Mesendoderm (in vitro differentiated cells): ENCODE measurements at places on chromosomes 1 and 21.

GRCh38 chr1:95742591-95743089, 508.6 kb downstream of the RWDD3 start:
- peak; percentile 61 for DNase-seq

GRCh38 chr1:163703794-163704193, 382.0 kb downstream of the NUF2 start:
- no peak for DNase-seq

DNA sequence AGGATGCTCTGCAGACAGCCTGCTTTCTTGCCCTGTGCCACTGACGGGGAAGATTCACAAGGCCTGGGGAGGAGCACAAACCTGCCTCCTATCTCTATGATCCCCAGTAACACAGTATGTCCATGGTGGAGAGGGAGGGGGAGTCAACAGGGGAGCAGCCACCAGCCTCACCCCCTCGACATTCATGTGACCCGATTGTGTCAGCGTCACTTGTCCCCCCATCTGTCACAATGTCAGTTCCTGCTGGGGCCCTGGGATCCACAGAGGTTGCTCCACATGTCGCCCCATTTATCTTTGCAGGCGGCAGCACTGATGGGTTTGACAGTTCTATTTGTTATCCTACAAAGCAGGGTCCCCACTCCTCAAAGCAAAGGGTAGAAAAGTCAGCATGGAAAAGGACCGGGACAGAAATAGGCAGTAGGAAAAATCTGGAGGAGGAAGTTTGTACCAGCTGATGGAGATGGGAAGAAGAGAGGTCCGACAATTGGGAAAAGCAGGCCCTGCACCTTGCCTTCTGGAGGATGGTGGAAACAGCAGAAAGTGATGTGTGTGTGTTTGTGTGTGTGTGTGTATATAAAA, 130.9 kb downstream of the SEC16B start:
- DNase-seq, result no peak

DNA sequence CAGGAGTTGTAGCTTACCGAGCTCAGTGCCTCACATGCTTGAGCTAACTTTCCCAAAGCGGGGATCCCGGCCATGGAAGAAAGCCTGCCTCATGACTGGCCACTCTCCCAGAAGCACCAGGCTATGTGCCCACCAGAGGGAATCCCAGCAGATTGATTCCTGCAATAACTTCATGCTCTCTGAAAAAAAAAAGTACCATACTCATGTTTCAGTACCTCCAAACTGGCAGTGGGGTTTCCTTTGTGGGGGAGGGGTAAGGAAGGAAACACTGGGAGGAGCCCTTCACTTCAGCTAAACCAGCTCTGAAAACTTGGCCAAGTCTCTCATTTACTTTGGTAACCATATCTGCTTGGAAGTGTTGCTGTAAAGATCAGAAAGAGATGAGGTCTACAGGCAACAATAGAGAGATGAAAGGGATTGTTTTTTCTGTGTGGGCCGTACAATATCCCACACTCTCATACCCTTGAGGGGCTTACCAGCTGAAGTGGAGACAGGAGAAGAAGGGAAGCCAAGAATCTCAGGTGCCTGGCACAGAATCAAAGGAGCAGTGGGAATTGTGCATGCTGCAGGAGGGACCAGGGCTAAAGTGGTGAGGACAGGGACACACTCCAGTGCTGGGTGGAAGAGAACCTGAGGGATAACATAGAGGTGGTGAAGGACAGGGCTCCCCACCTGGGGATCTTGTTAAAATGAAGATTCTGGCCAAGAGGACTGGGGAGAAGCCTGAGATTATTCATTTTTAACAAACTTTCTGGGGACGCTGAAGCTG, 42.4 kb upstream of the TACSTD2 start:
- DNase-seq, result no peak

DNA sequence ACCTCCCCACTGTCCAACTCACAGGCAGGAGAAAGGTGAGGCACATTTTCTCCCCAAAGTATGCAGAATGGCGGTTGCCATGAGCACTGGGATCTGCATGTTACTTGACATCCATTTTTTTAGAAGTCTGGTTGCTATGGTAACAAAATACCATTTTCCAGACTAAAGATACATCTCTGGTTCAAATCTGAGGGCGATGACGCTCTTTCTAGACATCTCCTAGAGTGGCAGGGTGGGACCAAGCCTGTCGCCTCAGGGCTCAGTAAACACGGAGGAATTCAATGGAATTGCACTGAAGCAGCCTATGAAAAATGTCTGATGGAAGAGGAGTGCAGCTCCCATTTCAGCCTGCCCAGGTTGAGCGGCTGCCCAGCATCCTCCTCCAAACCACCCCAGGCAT, 21.5 kb upstream of the FAM43B start:
- no peak for DNase-seq

DNA sequence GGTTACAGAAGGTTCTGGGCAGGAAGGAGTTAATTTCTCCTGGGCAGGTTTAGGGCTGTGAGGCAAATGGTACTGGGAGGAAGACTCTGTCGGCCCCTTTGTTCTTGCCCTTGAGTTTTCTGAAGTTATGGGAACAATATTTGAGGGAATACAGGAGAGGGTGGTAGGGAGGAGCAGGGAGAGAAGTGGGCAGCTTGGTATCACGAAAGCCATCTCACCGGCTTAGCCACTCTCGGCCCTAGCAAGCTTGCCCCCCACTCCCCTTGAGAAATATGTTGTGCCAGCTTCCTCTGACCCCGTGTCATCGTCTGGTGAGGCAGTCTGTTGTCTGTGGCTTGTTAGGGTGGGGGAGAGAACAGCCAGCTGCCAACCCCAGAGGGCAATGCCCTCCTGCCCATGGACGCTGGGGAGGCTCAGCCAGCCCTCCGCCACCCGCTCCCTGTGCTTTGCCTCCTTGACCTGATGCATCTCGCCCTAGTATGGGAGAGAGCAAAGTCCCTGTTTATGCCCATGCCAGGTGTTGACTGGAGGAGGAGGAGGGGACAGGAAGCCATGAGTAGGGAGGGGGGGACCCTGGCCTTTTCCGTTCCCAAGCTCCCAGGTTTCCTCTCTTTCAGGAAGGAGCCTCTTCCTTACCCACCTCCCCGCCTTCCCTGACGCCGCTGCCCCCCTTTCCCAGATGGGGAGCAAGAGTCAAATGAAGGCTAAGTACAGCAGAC, 1.2 kb downstream of the EFNA1 start:
- DNase-seq, result peak; percentile 59

DNA sequence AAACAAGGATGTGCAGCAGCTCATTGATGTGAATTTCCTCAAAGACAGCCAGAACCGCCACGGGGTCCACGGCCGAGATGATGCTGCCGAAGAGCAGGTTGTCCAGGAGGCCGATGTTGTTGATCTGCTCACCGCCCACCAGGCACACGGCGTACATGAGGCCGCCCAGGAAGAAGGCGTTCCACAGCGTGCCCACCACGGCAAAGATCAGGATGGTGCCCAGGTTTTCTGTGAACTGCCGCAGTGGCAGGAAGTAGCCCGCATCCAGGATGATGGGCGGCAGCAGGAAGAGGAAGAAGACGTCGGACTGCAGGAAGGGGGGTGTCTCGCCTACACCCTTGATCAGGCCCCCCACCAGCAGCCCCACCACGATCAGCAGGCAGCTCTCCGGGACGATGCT, 41.1 kb downstream of the SLC9A1 start:
- no peak for DNase-seq

- peak; percentile 88 for DNase-seq
Measured at GRCh38 chr1:175918364-175918801, 175.0 kb upstream of the TNR start.

DNA sequence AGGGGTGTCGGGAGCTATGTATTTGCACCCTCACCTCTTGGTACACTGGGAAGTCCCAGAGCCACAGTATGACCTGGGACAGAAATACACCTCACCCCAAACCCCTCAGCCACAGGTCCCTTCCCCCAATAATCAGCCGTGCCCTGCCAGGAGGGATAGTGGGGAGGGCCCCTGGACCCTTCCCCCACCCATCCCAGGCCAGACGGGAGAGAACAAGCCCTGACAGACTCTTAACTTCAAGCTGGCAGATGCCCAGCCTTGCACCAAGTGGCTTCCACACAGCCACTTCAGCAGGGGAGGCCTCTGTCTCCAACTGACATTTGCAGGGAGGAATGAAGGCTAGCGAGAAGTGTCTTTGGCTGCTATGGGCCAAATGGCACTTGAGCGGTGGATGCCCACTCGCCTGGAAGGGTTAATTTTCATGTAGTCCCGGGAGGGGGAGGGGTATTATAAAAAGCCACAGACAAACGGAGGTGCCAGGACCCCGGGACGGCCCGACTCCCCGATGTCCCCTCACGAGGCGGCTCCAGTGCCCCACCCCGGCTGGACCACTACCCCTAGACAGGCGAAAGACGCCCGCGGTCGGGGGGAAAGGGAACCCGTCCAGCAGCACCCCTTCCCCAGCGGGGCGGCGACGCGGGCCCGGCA, 495 bp downstream of the SYNC start:
- no peak for DNase-seq

GRCh38 chr1:165942927-165943597, 115.6 kb downstream of the UCK2 start:
- DNase-seq, result peak; percentile 83

- no peak for DNase-seq
Measured at GRCh38 chr1:58710190-58711085, 10.6 kb upstream of the MYSM1 start.

- DNase-seq, result peak; percentile 70
Measured at GRCh38 chr1:214337511-214337910, 56.6 kb downstream of the SMYD2 start.

- DNase-seq, result no peak
Measured at GRCh38 chr21:32197896-32198295, 81.0 kb downstream of the MIS18A start.

- no peak for DNase-seq
Measured at GRCh38 chr1:247301176-247301540, 30.5 kb downstream of the ZNF496 start.

- DNase-seq, result no peak
Measured at GRCh38 chr1:185137896-185138545, 18.7 kb downstream of the TRMT1L start.

- DNase-seq, result no peak
Measured at GRCh38 chr1:80447526-80447925, 1353.2 kb upstream of the ADGRL2 start.

GRCh38 chr1:50822035-50822776, 137.9 kb downstream of the FAF1 start:
- DNase-seq, result no peak

- no peak for DNase-seq
Measured at GRCh38 chr1:40389871-40390560, 16.5 kb downstream of the SMAP2 start.

DNA sequence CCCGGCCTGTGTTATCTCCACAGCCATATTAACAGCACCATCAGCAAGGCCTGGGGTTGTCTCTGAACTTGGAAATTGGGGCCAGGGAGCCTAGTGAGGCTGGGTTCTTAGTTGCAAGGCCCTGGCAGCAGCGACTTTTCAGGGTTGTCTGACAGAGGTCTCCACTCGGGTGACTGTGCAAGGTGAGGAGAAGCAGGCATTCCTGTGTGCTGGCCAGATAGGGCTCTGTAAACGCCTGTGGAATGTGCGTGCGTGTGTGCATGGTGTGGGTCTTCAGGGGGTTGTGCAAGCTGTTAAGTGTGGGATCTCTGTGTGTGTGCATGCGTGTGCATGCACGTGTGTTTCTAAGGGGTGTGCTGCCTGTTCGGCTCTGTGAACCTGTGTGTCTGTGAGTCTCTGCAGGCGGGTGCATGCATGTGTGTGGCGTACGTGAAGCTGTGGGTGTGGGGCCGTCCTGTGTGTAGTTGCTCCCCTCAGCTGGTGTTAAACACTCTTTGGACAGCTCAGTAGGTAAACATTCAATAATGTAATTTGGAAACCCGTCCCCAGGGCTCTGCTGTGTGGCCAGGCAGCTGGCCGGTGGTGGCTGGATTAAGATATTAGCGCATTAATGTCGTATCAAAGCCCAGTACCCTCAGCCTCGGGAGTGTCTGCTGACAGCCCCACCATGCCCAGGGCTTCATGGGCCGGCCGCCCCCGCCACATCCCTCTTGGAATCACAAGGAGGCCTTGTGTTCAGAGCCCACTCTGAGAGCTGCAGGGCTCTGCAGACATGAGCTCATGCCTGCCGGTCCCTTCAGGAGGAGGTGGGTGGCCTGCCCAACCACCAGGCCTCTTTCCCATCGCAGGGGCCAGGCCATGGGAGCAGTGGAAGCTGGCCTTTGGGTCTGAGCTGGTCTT, 189.9 kb downstream of the FOXD2 start:
- DNase-seq, result no peak

DNA sequence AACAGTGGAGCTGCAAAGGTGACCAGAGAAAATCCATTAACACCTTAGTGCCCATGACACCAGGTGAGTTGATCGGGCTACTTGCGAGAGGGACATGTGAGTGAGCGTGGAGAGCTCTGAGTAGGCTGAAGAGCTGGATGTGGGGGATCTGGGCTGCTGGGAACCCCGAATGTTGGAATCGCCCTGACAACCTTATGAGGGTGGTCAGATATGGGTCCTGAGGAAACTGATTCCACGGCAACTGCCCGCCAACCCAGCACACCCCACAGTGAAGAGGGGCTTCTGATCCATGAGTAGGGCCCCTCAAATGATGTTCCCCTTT, 705 bp upstream of the QSOX1 start:
- DNase-seq, result no peak
